ENCODE measurements at places on chromosomes 12 and 14.

DNA sequence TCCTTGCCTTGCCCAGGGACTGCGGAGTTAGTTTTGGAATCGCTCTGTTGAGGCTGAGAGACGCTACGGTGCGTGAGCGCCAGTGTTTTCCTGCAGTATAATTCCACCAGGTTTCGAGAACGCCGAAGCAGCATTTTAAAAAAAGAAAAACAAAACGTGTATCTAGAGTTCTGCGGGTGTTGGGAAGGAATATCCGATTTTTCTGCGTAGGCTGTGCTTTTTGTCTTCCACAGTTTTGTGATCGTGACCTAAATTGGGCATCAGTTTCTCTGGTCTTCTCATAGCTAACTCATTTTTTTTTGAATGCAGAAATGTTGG lies 778 bp downstream of the DNM1L start:
- DNase-seq = no peak

DNA sequence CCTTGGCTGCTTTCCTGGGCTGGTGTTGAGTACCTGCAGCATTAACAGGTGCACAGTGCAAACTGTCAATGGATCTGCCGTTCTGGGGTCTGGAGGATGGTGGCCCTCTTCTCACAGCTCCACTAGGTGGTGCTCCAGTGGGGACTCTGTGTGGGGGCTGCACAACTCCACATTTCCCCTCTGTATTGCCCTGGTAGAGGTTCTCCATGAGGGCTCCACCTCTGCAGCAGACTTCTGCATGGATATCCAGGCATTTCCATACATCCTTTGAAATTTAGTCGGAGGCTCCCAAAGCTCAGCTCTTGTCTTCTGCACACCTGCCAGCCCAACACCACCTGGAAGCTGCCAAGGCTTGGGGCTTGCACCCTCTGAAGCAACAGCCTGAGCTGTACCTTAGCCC lies 198.6 kb downstream of the GXYLT1 start:
- no peak for DNase-seq

- DNase-seq = peak; percentile 47
Measured at GRCh38 chr12:107884769-107885694, 110.5 kb downstream of the ASCL4 start.

DNA sequence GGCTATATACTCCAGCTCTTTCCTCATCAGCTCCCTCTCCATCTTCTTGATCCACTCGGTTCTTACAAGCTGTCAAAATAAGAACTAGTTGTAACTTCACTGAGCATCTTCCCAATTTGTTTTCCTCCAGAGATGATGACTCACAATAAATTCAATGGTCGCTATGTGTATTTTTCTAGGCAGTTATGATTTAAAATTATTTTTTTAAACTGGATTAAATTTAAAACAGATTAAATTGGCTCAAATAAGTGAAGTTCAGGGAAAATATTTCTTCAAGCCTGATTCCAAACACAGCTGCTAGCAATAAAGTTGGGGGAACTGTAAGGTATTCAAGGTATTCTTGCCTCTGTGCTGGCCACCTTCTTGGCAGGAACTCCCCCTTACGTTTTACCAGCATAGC lies 717.7 kb upstream of the USP15 start:
- no peak for DNase-seq

GRCh38 chr12:5456906-5457305 lies 25.0 kb downstream of the NTF3 start:
- DNase-seq = no peak

DNA sequence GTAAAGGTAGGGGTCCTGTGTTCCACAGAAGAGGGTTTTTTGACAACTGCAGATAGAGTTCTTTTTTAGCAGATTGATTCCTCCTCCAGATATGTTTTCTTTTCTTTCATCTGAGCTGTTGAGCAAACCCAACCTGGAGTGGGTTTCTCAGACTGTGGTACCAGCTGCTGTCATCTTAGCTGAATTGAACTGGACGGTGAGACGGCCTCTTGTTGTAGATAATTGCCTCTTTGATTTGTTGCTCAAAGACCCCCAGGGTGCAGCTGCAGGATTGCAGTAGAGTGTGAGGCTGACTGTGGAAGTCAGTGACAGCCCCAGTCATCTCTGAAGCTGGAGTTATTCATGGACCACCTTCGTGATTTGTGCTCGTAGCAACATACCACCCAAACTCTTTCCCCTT lies 317.7 kb downstream of the AACS start:
- no peak for DNase-seq

DNA sequence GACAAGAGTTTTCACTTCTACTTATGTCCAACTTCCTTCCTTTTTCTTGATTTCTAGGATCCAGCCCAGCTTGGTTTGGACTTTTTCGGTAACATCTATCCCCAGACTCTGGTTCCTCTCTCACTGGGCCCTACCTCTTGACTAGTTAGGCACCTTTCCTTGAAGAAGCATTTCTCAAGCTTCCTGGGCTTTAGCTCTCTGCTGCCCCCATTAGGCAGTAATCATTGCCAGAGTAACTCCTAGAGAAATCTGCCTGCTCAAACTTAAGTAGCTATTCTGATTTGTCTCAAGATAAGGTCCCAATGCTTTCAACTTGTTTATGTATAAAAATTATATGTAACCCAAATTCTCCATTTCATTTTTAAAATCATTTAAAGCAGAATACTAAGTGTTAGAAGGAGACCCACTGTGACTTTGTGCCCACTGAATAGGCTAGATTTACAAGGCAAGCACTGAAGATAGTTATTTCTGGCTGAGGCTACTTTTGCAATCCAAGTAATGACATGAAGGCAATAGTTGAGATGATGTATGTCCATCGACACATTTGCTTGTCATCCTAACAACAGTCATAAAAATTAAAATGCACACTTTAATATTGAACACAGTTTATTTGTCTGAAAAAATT lies 275.0 kb upstream of the G2E3 start:
- DNase-seq = no peak

DNA sequence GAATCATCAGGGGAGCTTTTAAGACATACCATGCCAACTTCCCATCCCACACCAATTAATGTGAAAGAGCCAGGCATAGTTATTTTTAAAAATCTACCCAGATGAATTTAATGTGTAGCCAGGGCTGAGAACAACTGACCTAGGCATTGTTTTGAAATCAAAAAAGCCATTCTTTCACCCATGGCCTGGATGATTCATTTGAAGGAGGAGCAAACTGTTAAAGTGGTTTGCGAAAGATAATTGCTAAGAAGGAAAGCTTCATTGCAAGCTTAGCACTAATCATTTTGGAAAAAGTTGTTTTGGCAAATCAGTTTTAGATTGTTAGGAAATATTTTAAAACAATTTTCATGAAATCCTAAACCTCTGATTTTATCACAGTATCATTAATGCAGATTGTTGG lies 2.1 kb upstream of the GTSF1 start:
- no peak for DNase-seq

GRCh38 chr12:11697670-11698387 lies 48.4 kb downstream of the ETV6 start:
- no peak for DNase-seq
